ENCODE measurements at places on chromosomes 3 and 15. TPM values are rescaled to one million over a fixed set of nuclear protein-coding genes. Genes with fewer than 3 reads are reported as not detected.
A peak's percentile ranks its signal among the peaks of the same experiment; 100 is the strongest.

- no peak overlapping the region for H3K4me3 ChIP-seq
- no peaks in the 10 kb centered on the region for H3K27me3 ChIP-seq
- H3K36me3 ChIP-seq: no peaks in the 10 kb centered on the region
- H3K4me1 ChIP-seq: no peaks in the 10 kb centered on the region
Measured at GRCh38 chr15:39154776-39155175, 426.1 kb upstream of the THBS1 start.

DNA sequence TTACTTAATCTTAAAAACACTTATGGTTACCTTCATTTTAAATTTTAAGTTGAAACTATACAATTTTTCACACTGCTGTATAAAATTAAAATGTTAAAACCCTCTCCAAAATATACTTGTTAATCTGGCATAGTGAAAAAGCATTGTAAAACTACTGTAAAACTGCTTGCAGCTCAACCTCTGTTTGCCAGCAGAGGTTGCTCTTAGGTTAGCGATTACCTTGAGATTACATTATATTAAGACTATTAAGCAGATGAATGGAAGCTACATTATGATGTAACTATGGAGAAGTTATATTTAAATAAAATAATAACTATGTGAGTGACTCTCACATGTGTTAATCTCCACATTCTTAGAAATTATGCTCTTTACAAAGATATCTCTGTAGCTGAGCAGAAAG is 143.6 kb upstream of the SLITRK3 start:
- DNase-seq: no peak
- no peak overlapping the region for H3K27ac ChIP-seq
- no peaks in the 10 kb centered on the region for H3K36me3 ChIP-seq

DNA sequence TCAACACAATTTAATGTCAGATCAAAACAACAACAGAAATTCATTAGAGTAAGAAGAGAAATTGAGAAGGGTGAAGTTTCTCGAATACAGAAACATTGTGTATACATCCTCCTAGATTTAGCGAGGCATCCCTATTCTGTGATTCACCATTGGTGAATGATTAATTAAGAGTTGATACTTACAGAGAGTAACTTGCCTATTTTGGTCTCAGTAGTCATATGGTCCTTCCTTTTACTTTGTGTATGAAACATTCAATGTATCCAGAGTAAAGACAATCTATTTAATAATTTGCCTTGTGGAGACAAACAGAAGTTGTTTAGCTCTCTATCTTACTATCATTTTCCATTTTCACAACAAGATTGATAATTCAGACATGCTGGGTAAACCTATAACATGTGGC is 432.0 kb downstream of the ZPLD1 start:
- no peak overlapping the region for H3K27ac ChIP-seq
- H3K4me3 ChIP-seq: no peak overlapping the region
- H3K27me3 ChIP-seq: no peaks in the 10 kb centered on the region
- no peaks in the 10 kb centered on the region for H3K36me3 ChIP-seq

GRCh38 chr3:38168151-38169026 is 3.1 kb downstream of the OXSR1 start:
- no peaks in the 10 kb centered on the region for H3K36me3 ChIP-seq
- H3K4me3 ChIP-seq: no peak overlapping the region
- H3K4me1 ChIP-seq: no peaks in the 10 kb centered on the region
- DNase-seq: no peak

GRCh38 chr3:52059781-52060180 is 3.4 kb upstream of the DUSP7 start:
- no peak overlapping the region for H3K4me3 ChIP-seq
- H3K27me3 ChIP-seq: no peaks in the 10 kb centered on the region
- no peaks in the 10 kb centered on the region for H3K4me1 ChIP-seq
- H3K27ac ChIP-seq: no peak overlapping the region

- H3K27ac ChIP-seq: no peak overlapping the region
- H3K27me3 ChIP-seq: no peaks in the 10 kb centered on the region
- peaks cover 5% of the 10 kb centered on the region for H3K4me1 ChIP-seq
- H3K36me3 ChIP-seq: peaks cover 19% of the 10 kb centered on the region
- H3K4me3 ChIP-seq: no peak overlapping the region
- no peak for DNase-seq
Measured at GRCh38 chr3:154243353-154243752, 80.9 kb downstream of the DHX36 start.

The GRIP2 gene
- total RNA-seq: 3.2 TPM

DNA sequence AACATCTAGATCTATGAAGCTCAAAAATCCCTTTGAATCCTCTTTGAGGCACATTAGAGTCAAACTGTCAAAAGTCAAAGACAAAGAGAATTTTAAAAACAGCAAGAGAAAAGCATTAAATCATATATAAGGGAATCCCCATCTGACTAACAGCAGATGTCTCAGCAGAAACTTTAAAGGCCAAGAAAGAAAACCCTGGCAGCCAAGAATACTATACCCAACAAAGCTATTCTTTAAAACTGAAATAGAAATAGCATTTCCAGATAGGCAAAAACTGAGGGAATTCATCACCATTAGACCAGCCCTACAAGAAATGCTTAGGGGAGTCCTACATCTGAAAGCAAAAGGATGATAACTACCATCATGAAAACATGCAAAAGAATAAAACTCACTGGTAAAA is 211.2 kb upstream of the PDZRN3 start:
- H3K4me1 ChIP-seq: no peaks in the 10 kb centered on the region
- DNase-seq: no peak
- peaks cover 8% of the 10 kb centered on the region for H3K36me3 ChIP-seq
- no peak overlapping the region for H3K4me3 ChIP-seq
- H3K27me3 ChIP-seq: no peaks in the 10 kb centered on the region
- H3K27ac ChIP-seq: no peak overlapping the region

DNA sequence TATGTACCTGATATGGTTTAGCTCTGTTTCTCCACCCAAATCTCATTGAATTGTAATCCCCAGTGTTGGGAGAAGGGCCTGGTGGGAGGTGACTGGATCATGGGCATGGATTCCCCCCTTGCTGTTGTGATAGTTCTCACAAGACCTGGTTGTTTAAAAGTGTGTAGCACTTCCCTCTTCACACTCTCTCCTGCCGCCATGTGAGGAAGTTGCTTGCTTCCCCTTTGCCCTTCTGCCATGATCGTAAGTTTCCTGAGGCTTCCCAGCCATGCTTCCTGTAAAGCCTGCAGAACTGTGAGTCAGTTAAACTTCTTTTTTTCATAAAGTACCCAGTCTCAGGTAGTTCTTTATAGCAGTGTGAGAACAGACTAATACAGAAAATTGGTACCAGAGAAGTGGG is 93.1 kb downstream of the C3orf70 start:
- H3K27me3 ChIP-seq: no peaks in the 10 kb centered on the region
- H3K4me3 ChIP-seq: no peak overlapping the region
- peaks cover 36% of the 10 kb centered on the region for H3K36me3 ChIP-seq
- no peaks in the 10 kb centered on the region for H3K4me1 ChIP-seq
- DNase-seq: no peak

DNA sequence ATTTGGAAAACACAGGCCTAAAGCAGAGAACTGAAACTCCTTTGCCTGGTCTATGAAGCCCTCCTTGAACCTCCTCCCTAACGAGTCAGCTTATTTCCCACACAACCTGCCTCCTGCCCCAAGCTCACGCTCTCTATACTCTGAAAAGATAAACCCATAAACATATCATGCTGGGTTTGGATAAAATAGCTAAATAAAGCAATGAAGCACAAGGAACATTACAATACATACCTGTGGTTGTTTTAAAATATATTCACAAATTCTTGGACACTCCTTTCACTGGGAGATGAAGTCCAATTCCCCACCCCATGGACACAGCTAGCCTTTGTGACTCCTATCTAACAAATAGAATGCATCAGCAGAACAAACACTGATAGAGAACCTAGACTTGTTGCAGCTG is 98.2 kb downstream of the PLCH1 start:
- no peaks in the 10 kb centered on the region for H3K27me3 ChIP-seq
- no peaks in the 10 kb centered on the region for H3K36me3 ChIP-seq
- H3K27ac ChIP-seq: no peak overlapping the region
- H3K4me3 ChIP-seq: no peak overlapping the region
- peaks cover 7% of the 10 kb centered on the region for H3K4me1 ChIP-seq

DNA sequence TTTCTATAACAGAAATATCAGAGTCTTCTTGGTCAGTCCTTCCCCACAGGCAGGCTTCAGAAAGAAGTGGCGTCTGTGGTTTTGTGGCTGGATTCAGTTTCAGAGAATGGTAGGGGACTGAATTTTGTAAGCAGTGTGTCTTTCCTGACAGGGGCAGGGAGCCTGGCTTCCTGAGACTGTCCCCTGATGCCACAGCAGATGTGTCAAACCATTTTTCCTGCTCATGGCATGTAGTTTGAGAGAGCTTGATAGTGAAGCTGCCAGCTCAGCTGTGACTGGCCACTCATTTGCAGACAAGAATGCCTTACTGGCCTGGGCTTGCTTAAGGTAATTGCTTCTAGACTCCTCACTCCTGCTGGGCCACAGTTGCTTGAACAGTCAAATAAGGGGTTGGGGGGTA is 26.4 kb downstream of the LARS2 start:
- no peak overlapping the region for H3K27ac ChIP-seq
- H3K4me3 ChIP-seq: no peak overlapping the region

GRCh38 chr3:55521738-55522421 is 34.8 kb upstream of the WNT5A start:
- no peak overlapping the region for H3K27ac ChIP-seq
- no peaks in the 10 kb centered on the region for H3K27me3 ChIP-seq
- DNase-seq: no peak
- no peak overlapping the region for H3K4me3 ChIP-seq
- H3K4me1 ChIP-seq: peaks cover 14% of the 10 kb centered on the region

DNA sequence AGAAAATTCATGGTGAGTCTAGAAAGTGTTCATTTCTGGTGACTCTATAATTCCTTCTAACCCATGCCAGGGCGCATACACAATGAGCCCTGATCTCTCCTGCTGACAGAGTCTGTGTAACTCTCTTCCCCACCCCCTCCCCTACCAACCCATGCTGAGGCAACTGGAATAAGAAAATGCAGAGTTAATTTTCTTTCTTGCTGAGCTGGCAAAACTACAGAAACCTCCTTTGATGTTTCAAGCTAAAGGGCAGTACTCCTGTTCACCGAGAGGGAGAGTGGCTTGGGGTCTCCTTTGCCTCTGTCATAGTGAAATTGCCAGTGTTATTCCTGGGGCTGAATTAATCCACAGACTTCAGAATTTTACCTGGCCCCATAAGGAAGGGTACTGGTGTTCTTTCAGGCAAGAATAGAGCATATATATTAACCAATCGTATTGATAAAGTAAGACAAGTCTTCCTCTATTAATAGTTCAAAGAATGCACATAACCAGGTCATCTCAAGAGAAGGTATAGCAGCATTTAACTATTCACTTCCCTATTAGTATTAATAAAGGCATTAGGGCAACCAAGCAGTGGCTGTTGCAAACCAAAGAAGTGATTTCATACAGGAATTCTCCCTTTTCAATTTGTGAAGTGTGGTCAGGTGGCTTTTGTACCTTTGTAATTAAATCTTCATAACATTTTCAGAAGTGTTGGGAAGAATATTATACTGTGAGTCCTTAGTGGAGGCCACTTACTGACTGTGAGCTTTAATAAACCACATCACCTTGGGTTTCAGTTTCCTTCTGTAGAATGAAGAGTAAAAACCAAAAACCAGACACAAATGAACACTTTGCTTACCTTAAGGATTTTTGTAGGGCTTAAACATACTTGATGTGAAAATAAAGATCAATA is 4.1 kb downstream of the GAP43 start:
- no peak for DNase-seq
- peak overlapping the region; percentile 38 for H3K4me3 ChIP-seq
- H3K27me3 ChIP-seq: no peaks in the 10 kb centered on the region

DNA sequence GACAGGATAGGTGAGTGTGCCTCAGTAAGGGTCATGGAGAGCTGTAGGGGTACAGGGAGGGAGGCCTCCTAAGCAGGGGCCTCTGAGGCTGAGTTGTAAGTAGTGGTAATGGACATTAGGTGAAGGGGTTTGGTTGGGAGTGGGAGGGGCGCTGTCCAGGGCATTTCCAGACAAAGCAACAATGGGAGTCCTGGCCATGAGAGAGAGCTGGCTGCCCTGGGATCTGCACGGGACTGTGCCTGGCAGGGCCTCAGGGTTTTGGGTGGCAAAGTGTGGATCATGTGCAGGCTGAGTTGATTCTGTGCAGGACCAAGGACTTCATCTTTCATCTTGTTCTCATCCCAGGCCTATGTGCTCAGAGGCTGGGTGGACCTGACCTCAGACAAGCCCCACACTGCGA is 4.6 kb downstream of the TTC21A start:
- 0 out of 2 replicates have a peak, but pooled peaks cover 4% of the 10 kb centered on the region for H3K27me3 ChIP-seq
- no peaks in the 10 kb centered on the region for H3K4me1 ChIP-seq
- DNase-seq: no peak
- H3K36me3 ChIP-seq: no peaks in the 10 kb centered on the region
- no peak overlapping the region for H3K27ac ChIP-seq

GRCh38 chr3:79598594-79598993 is 169.2 kb downstream of the ROBO1 start:
- no peaks in the 10 kb centered on the region for H3K4me1 ChIP-seq
- DNase-seq: no peak
- no peak overlapping the region for H3K27ac ChIP-seq
- H3K4me3 ChIP-seq: no peak overlapping the region

GRCh38 chr3:71707595-71707994 is 17.6 kb downstream of the EIF4E3 start:
- H3K4me3 ChIP-seq: no peak overlapping the region
- no peaks in the 10 kb centered on the region for H3K4me1 ChIP-seq
- H3K27me3 ChIP-seq: no peaks in the 10 kb centered on the region
- no peak for DNase-seq
- H3K36me3 ChIP-seq: no peaks in the 10 kb centered on the region

The RAB7A gene
- total RNA-seq: 169 TPM

- peak; percentile 75 for DNase-seq
- peak overlapping the region; percentile 58 for H3K4me3 ChIP-seq
- no peak overlapping the region for H3K27ac ChIP-seq
- H3K4me1 ChIP-seq: no peaks in the 10 kb centered on the region
Measured at GRCh38 chr3:190424478-190425439, 24.9 kb downstream of the TMEM207 start.

GRCh38 chr3:70076396-70076795 is 76.9 kb downstream of the SAMMSON start:
- H3K4me3 ChIP-seq: no peak overlapping the region
- H3K27me3 ChIP-seq: no peaks in the 10 kb centered on the region
- H3K36me3 ChIP-seq: peaks cover 10% of the 10 kb centered on the region
- H3K4me1 ChIP-seq: peaks cover 2% of the 10 kb centered on the region
- DNase-seq: no peak
- H3K27ac ChIP-seq: no peak overlapping the region

- no peak overlapping the region for H3K4me3 ChIP-seq
- H3K4me1 ChIP-seq: no peaks in the 10 kb centered on the region
- peak; percentile 55 for DNase-seq
- H3K27me3 ChIP-seq: no peaks in the 10 kb centered on the region
- peaks cover 11% of the 10 kb centered on the region for H3K36me3 ChIP-seq
Measured at GRCh38 chr15:77266708-77267386, 153.1 kb downstream of the PEAK1 start.

The PDCD6IP gene
- total RNA-seq: 104 TPM

The TTLL13 gene
- not detected for total RNA-seq

GRCh38 chr3:12932347-12932746 is 91.0 kb upstream of the RPL32 start:
- no peaks in the 10 kb centered on the region for H3K27me3 ChIP-seq
- H3K4me3 ChIP-seq: no peak overlapping the region
- no peaks in the 10 kb centered on the region for H3K4me1 ChIP-seq
- peaks cover 9% of the 10 kb centered on the region for H3K36me3 ChIP-seq
- no peak overlapping the region for H3K27ac ChIP-seq
- no peak for DNase-seq

The SLC22A13 gene
- total RNA-seq: not detected
